Fibroblast of skin of abdomen (primary cell): ENCODE measurements at places on chromosomes 5 and 9.

DNA sequence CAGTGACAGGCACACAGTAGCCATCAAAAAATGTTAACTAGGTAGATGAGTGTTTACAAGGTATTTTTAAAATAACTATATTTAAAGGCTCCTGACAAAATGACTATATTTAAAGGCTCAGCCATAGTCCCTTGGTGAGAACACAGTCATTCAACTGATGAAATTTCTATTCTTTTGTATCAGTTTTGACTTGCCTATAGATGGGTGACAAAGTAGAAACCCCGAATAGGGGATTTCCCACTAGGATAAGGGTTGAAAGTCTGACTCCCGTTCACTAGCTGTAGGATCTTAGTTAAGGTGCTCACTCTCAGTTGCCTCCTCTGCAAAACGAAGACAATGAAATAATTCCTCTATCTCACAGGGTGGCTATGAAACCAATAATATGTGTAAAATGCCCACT lies 218.2 kb downstream of the TSSK1B start:
- DNase-seq: no peak

DNA sequence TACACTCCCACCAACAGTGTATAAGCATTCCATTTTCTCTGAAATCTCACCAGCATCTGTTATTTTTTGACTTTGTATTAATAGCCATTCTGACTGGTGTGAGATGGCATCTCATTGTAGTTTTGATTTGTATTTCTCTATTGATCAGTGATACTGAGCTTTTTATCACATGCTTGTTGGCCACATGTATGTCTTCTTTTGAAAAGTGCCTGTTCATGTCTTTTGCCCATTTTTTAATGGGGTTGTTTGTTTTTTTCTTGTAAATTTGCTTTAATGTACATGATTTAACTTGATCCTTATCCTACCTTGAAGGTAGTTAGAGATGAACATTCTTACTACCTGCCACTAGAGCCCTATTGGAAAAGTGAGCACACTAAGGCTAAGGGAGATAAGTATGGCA lies 151.2 kb upstream of the KIF2A start:
- DNase-seq: no peak

GRCh38 chr5:132372127-132372526 lies 2.6 kb downstream of the SLC22A5 start:
- no peak for DNase-seq

GRCh38 chr9:31824860-31825259 lies 559.6 kb upstream of the ACO1 start:
- no peak for DNase-seq

GRCh38 chr9:135098400-135099105 lies 11.1 kb downstream of the OLFM1 start:
- DNase-seq: peak; percentile 4

- peak; percentile 66 for DNase-seq
Observed at GRCh38 chr5:40413743-40414142, 266.0 kb upstream of the PTGER4 start.

DNA sequence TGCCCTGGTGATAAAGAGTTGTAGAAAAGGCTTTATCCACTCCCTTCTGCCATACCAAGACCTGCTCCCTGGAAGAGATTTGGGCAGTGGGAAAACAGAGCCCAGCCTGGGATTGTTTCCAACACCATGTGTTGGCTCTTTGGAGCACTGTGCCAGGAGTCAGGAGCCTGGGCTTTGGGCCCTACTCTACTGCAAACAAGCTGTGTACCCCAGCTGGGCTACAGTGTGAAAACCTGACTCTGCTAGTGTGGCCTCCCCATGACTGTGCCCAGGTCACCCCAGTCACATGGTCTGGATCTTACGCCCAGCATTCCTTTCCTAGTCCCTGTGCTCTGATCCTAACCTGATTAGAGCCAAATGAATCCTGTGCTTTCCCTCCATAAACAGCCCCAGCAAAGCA lies 39.3 kb upstream of the SHB start:
- DNase-seq: no peak

DNA sequence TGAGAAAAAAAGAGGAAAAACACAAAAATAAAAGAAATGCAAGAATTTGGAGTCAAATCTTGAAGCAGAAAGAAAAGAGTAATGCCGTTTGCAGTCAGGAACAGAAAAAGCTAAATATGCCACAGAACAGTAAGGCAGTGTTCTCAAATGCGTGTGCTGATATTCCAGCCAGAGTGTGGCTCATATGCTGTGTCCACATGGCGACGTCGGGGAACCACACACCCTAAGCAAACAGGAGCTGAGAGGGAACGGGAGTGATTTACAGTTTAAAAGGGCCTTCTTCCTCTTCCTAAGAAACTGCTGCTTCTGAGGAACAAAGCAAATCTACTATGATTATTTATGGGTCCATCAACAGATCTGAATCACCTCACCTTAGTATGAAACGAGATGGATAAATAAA lies 42.7 kb downstream of the DDX31 start:
- DNase-seq: no peak

GRCh38 chr5:87997662-87998061 lies 271.0 kb downstream of the TMEM161B start:
- DNase-seq: no peak

- peak; percentile 23 for DNase-seq
Observed at GRCh38 chr5:146079695-146080373, 25.5 kb downstream of the PLAC8L1 start.

DNA sequence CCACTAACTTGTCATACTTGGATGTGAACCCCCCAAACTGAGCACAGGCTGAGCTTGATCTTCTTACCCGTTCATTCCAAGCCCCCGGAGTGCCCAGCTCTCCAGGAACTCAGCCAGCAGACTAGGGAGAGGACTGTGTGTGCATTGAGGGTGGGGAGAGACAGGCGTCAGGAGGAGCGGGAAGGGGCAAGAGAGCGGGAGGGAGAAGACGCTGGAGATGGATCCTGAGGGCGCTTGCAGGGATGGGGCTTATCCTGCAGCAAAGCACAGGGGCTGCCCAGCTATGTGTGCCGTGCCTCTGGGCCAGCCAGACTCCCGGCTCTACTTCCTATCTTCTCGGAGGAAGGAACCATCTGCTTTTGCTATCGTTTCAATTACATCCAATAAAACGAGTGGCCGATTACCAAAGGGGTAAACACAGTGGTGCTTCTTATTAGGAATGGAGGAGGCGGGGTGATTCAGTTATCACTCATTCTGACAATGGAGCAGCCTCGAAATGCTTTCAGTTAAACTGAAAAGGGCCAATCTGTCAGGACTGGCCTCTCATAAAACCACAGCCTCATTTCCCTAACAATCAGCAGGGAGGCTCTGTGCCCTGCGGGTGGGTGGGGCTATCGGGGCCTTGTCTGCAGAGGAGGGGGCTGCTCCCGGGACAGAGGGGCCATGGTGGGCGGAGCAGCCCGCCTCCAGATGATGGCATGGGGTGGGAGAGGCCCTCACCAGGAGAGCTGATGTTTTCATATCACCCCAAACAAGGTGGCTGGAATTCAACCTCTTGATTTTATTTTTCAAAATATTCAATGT lies 168.2 kb downstream of the DAB2IP start:
- DNase-seq: peak; percentile 53

DNA sequence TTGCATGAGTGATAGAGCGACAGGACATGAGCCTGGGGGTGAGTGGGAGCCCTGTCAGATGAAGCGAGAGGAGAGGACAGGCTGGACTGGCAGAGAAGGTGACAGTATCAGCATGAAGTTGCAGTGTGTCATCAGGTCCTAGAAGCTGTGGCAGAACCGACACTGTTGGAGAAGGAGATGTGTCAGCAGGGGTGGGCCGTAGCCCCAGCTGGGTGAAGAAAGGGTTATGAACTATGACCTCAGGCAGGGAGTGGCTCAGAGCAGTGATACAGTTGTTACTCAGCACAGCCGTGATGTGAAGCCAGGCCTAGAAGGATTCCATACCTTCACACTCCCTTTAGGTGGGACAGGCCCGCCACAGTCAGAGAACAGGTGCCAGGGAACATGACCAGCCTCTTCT lies 7.6 kb downstream of the PCYOX1L start:
- DNase-seq: no peak

DNA sequence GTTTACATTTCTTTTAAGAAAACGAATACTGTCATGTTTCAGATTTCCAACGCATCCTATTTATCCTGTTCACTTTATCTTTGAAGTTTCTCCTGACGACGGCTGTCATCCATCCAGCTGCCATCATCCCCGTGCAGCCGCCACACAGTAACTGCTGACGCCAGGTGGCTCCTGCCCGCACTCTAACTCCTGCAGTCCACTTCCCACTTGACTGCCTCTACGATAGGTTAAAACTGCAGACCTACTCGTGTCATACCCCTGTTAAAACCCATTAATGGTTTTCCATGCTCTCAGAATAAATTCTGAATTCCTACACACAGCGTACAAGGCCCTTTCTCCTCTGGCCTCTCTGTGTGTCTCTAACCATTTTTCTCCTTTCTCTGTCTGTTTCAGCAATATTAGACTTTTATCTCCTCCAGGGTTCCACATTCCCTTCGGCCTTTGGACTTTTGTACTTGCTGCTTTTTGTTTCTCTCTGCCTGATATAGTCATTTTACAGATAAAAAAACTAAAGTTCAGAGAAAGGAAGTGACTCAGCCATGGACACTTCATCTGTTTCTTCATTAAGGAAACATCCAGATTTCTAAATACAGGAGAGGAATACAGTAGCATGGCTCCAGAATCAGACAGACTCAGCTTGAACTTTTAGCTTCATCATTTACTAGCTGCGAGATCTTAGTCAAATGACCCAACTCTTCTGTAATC lies 84.9 kb downstream of the ADAMTS12 start:
- peak; percentile 72 for DNase-seq

GRCh38 chr5:80503641-80504040 lies 15.7 kb downstream of the FAM151B start:
- DNase-seq: no peak

DNA sequence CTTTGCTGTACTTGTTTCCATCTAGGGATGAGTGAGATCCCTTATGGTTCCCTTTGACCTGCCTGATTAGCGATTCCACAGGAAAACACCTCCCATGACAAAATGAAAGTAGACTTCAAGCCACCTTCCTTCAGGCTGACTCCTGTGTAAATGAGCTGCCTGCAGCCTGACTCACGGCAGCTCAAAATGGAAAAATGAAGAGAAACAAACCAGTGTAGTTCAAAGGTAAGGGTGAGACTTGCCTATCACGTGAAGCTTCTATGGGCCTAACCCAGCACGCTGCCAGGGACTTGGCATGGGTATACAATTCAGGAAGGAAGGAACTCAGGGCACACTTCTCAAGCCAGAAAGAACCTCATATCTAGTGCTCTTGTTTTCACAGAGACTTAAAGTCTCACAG lies 110.1 kb upstream of the LRRTM2 start:
- DNase-seq: no peak

DNA sequence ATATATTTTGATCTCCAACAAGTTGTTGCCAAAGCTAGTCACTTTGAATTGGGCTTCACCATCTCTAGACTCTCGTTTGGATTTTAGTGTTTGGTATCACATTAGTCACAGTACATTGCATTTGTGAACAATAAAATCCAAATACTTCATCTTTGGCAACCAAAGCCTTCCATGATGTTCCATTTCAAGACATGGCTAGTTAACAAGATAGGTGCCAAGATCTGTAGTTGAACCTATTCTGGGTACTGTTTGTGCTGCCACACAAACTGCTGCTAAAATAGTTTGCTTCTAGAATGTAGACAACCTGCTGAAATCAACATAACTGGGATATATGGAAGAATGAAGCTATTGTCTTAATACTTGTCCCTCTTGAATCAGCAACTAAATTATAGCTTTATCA lies 207.5 kb downstream of the LRRC70 start:
- DNase-seq: no peak

GRCh38 chr9:134225816-134226215 lies 61.5 kb upstream of the RNU6ATAC start:
- DNase-seq: no peak

DNA sequence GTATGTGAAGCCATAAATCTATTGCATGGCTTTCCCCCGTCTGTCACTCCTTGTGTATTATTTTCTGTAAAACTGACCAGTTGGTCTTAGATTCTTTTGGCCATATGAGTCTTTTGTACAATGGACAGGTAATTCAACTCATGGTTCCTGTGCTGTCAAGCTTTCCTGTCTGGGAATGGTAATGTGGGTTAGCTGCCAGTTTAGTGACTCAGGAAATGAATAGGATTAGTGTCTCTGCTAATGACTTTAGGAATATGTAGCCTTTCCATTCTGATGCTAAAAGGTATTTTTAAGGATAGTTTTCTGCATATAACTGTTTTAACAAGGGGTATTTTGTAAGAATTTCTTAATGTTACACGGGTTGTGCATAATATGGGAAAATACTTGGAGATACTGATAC lies 182.7 kb downstream of the PBX3 start:
- no peak for DNase-seq

DNA sequence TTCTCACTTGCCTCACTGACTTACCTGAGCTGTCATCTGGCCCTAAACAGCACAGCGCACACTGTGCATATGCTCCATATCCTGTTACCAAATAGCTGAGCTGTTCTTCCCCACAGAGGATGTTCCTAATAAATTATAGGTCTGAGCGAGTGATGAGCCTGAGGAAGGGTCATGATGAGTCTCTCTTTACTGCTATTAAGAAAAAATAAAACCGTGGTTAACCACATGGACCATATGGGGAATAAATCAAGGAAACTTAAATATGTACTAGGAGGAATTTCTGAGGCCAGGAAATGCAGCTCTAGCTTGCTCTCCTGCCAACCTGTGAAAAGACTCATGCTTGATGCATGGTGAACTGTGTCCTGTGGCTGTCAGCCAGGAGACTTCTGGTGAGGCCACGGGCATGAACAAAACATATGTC lies 424.8 kb upstream of the DMAC1 start:
- peak; percentile 99 for DNase-seq

GRCh38 chr5:168291342-168291963 lies at the start of gene WWC1:
Gene WWC1 (plus strand): TSS chr5:168291645. CDS start chr5:168292153, 508 bp downstream.
- DNase-seq: peak; percentile 32

GRCh38 chr5:2919310-2920018 lies 168.0 kb upstream of the IRX2 start:
- DNase-seq: no peak

GRCh38 chr5:16418471-16418922 lies 47.1 kb downstream of the ZNF622 start:
- no peak for DNase-seq

DNA sequence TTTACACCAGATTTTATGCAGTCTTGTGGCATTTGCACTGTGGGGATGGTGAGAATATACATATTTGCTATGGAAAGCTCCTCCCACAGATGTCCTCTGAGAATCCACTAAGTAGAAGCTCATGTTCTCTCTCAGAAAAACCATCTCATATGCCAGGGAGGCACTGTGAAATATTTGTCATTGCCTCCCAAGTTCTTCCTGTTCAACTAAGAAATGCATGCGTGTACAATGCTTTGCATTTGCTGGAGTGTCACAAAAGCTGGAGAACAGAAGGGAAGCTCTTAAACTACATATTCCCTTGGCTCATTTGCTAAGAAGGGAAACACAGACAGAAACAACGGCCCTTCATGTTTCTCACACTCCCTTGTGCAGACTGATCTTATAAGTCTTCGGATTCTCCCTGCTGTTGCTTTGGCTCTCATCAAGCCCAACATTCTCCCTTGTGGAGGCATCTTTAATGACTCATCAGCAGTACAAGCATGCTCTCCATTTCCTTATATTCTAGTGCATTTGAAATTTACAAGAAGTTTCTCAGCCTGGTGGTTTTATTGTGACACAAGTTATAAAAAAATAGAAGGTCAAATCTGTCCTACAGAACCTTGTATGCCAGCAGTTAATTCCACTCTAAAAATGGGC lies 220.6 kb downstream of the TRIM36 start:
- DNase-seq: peak; percentile 37
